ENCODE measurements at places on chromosomes 2 and 18.
A peak's percentile ranks its signal among the peaks of the same experiment; 100 is the strongest.

GRCh38 chr2:126657148-126657635 is 1.2 kb downstream of the GYPC start:
- no peak for DNase-seq

GRCh38 chr2:105977212-105977611 is 216.9 kb downstream of the UXS1 start:
- DNase-seq: no peak

GRCh38 chr2:20191714-20192569 is 33.0 kb downstream of the SDC1 start:
- no peak for DNase-seq

DNA sequence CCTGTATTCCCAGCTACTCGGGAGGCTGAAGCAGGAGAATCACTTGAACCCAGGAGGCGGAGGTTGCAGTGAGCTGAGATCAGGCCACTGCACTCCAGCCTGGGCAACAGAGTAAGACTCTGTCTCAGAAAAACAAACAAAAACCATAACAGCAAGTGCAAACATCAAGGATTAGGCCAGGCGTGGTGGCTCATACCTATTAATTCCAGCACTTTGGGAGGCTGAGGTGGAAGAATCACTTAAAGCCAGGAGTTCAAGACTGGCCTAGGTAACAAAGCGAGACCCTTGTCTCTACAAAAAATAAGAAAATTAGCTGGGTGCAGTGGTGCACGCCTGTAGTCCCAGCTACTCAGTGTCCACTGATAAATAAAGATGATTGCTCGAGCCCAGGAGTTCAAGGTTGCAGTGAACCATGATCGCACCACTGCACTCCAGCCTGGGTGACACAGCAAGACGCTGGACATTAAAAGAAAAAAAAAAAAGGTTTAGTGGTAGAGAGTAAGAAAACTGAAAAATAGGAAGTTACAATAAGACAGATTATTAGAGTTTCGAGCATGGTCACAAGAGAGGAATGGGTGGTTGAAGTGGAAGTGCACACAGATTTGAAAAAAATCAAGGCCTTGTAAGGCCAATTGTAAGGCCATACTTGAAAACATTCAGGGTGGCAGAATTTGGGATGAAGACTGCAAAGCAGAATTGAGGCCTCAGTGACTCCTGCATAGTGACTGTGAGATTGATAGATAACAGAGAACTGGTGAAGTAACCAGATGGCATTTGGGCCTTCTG is 6.4 kb upstream of the KCMF1 start:
- DNase-seq: no peak

DNA sequence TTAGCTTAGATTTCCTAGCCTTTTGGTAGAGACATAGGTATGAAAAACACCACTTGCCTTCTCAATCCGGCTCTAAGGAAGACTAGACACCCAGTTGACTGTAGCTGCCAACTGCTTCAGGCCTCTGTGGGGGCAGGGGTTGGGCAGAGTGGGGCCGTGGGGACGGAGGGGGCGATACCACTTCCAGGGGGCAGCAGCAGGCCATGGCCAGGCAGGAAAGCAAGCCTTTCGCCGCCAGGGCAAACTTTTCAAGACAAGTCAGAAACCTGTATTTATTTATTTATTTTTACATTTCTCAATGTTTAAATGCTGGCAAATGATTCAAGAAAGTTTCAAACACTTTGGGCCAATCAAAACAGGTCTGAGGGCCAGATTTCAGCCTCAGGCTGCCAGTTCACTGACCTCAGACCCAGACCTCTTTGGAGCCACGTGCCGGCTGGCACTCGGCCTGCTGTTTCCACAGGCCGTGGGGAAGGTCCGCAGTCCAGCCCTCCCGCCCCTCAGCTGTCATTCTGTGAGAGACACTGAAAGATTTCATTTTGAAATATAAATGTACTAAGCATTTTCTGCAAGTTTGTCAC is 63.8 kb downstream of the MEX3C start:
- DNase-seq: no peak

DNA sequence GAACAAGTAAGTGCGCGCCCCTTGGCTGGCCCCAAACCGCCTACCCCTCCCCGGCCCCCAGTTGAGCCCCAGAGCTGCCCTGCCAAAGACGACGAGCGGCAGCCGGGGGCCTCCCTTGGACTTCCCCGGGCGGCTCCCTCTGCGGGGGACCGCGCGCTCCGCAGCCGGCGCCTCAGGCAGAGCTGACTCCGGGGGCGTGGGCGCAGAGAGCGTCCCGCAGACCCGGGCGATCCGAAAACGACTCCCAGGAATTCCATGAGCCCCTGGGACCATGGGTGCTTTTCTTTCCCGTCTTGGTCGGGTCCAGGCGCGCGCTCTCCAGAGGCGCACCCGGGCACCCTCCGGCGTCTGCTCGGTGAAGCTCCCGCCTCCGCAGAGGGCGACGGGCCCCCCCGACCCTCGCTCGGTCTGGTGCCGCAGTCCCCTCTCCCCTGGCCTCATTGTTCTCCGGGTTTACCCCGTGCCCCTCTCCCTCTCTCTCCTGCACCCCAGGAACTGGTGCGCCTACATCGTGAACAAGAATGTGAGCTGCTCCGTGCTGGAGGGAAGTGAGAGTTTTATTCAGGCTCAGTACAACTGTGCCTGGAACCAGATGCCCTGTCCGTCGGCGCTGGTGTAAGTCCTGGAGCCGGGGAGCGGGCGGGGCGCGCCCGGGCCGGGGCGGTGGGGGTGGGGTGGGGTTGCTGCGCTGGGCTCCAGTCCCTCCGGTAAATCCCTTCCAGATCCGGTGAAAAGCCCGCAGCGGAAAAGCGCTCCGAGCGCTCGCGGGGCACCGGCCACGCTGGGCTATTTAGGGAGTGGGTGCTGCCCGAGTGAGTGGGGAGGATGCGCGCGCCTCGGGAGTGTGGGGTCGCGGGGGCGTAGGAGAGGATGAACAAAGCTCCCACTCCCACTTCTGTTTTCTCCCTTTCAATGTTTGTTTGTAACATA is 776 bp downstream of the EMILIN2 start:
- DNase-seq: no peak

- no peak for DNase-seq
These were observed 345.1 kb downstream of the CYP26B1 start for GRCh38 chr2:71802556-71802955.

DNA sequence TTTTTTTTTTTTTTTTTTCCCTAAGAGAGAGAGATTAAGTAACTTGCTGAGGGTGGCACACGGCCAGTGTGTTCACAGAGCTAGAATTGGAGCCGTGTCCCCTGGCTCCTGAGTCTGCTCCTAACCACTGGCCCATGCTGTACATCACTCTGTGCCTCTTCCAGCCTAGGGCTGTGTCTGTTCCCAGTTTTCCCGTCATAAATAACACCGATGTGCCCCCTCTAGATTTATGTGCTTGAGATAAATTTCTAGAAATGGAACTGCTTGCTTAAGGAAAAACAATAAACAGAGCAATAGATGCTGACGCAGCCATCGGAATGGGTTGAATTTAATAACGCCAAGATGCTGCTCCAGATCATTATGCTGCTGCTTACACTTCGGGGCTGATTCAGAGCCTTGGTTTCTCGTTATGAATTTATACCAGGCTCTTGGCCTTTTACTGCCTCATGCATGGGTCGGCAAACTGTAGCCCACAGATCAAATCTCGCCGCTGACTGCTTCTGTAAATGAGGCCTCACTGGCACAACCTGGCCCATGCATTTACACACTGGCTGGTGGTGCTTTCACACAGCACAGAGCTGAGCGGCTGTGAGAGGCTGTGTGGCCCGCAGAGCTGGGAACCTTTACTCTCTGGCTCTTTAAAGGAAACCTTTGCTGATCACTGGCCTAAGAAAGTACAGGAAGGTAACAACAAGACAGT is 58.1 kb downstream of the NDUFA10 start:
- DNase-seq: no peak

DNA sequence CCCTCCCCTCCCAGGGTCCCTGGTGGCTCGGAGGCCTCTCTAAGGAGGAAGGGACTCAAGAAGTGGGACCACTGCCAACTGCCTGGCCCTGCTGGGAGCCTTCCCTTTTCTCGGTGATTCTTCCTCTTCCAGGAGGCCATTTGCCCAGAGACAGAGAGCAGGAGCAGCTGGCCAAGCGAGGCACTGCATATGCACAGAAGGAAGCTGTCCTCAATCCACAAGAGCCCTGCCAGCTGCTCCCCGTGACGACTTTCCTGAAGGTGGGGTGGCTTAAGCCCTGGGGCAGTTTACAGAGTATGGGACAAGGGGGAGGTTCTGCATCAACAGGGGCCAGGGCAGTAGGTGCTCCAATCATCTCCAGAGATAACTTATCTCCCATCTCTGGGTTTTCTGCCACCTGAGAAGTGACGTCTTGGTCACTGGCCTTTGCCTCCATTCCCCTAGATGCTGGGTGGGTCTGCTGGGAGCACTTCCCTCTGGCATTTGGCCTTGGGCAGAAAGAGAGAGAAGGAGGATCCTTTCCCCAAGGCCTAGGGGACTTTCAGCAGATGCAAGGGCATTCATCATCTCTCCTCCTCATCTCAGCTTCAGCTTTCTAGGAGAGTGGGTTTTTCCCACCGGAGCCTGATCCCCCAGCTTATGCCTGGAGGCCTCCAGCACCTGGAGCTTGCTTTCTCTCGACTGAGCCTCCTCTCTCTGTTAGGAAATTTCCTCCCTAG is 28.5 kb downstream of the CIB4 start:
- DNase-seq: peak; percentile 15

- no peak for DNase-seq
These were observed 18.9 kb downstream of the KIF5C start for GRCh38 chr2:148893906-148894305.

- no peak for DNase-seq
These were observed 232.1 kb upstream of the STK17B start for GRCh38 chr2:196403471-196403870.

GRCh38 chr2:193668557-193669323 is 1474.0 kb upstream of the TMEFF2 start:
- DNase-seq: no peak

GRCh38 chr18:53991202-53991601 is 233.3 kb downstream of the MBD2 start:
- DNase-seq: no peak

DNA sequence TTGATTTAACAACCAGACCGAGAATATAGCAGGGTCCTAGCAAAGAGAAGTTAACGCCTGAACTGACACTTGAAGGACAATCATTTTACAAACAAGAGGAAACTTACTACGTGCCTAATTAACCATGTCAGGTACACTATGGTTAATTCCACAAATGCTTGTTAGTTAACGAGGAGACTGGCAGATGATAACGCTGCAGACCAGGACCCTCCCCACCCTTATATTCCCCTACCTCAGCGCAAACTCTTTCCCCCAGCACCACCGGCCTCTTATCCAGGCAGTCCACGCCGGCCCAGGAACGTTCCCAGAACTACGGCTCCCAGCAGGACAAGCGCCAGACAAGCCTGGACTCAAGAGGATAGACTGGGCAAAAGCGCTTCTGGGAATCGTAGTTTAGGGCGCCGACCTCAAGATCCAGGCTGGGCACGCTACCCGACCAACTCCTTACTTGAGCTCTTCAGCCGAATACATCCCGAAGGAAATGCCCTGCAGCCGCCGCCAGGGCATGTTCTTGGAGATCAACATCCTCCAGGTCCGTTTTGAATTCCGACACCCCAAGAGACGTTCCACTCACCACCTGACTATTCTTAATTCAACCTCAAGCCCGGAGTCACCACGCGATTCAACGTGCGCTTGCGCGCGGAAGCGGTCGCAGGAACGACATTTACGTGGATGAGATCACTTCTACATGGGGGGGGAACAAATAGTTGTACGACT is at the start of gene POLR1A:
TSS of gene POLR1A (minus strand) at position 635 of the 717 bp plus-strand sequence. CDS start at position 525, 110 bp downstream.
- peak; percentile 92 for DNase-seq

- no peak for DNase-seq
These were observed 34.0 kb downstream of the UGP2 start for GRCh38 chr2:63875559-63876245.

All from NCI-H345 (cell line).